ENCODE measurements at places on chromosomes 5 and 9.
A peak's percentile ranks its signal among the peaks of the same experiment; 100 is the strongest.

GRCh38 chr9:99135456-99135855 lies 30.5 kb downstream of the TGFBR1 start:
- DNase-seq, result no peak

GRCh38 chr5:153831973-153832372 lies 206.7 kb downstream of the FAM114A2 start:
- DNase-seq, result no peak

GRCh38 chr9:78692871-78693270 lies 395.9 kb downstream of the PSAT1 start:
- no peak for DNase-seq

- no peak for DNase-seq
These were observed 13.7 kb downstream of the BRD3 start for GRCh38 chr9:134053941-134054761.

DNA sequence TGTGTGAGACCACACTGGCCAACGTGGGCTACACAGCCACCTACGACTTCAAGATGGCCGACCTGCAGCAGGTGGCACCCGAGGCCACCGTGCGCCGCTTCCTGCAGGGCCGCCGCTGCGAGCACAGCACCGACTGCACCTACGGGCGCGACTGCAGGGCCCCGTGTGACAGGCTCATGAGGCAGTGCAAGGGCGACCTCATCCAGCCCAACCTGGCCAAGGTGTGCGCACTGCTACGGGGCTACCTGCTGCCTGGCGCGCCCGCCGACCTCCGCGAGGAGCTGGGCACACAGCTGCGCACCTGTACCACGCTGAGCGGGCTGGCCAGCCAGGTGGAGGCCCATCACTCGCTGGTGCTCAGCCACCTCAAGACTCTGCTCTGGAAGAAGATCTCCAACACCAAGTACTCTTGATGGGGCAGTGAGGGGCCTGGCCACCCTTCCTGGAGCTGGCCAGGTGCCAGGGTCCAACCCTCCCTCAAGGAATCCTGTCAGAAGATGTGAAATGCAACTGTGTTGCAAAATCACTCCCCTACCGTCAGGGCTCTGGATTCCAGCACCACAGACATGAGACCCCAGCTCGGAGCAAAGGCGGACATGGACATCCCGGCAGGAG lies 11.1 kb downstream of the DIPK1B start:
- DNase-seq, result no peak

- DNase-seq, result no peak
These were observed 37.0 kb upstream of the RANBP6 start for GRCh38 chr9:6052293-6052919.

GRCh38 chr9:21434202-21435014 lies 5.8 kb upstream of the IFNA1 start:
- DNase-seq, result peak; percentile 48

DNA sequence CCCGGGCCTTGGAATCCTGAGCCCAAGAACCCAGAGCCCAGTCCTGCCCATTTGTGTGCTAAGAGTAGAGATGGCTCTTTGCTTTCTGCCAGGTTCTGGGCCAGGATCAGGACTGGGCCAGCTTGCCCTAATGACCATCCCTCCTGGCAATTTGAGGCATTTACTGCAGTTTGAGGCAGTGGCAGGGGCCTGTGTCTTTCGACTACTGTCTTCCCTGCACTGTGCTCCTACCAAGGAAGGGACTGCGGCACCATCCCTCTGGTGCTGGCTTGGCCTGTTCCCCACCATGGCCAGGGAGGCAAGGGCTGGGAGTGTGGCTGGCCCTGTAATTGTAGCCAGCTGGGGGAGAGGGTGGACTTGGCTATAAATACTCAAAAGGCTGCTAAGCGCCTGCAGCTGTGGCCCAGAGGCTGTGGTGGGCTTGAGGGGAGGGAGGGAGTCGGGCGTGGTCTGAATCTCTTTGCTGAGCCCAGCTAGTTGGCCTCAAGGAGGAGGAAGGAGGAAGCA lies 4.6 kb downstream of the ENHO start:
- DNase-seq, result no peak

GRCh38 chr9:129885018-129885669 lies 49.9 kb downstream of the USP20 start:
- DNase-seq, result no peak

DNA sequence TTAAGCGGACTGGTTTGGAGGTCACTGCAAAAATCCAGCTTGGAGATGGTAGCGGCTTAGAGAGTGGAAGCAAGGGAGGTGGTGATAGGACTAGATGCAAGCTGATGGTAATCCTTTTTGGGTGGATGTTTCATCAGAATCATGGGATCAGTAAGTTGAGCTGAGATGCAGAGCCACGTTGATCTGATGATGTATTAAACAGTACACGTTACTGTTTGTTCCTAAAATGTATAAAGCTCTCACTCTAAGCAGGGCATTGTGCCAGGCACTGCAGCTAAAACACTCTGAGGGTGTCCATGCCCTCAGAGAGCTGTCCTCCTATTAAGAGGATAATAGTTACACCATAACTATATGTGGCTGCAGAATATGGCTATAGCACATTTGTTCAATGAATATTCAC lies 93.1 kb downstream of the JAKMIP2 start:
- no peak for DNase-seq

GRCh38 chr9:120654272-120654671 lies 60.0 kb downstream of the MEGF9 start:
- DNase-seq, result no peak

All from NCI-H1048 (cell line).